ENCODE measurements at places on chromosomes 5 and 9. TPM values are rescaled to one million over a fixed set of nuclear protein-coding genes. Genes with fewer than 3 reads are reported as not detected.

- H3K4me1 ChIP-seq = no peaks in the 10 kb centered on the region
- H3K36me3 ChIP-seq = no peaks in the 10 kb centered on the region
- no peaks in the 10 kb centered on the region for H3K27me3 ChIP-seq
Observed at GRCh38 chr5:141465351-141465750, 10.4 kb upstream of the PCDHGC3 start.

DNA sequence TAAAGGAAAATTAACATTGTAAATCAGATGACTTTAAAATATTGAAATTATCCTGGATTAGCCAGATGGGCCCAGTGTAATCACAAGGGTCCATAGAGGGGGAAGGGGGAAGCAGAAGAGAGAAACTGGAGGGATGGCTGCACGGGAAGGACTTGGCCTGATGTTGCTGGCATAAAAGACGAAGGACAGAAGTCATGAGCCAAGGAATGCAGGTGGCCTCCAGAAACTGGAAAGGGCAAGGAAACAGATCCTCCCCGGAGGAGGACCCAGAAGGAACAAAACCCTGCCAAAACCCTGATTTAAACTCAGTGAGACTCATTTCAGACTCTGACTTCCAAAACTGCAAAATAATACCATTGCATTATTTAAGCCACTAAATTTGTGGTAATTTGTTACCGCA, 100.2 kb downstream of the ADAMTS2 start:
- H3K27me3 ChIP-seq = no peaks in the 10 kb centered on the region
- no peak for DNase-seq
- peak overlapping the region; percentile 18 for H3K4me3 ChIP-seq
- H3K27ac ChIP-seq = no peak overlapping the region

SLC23A1 gene
- total RNA-seq = 0.38 TPM

- no peak overlapping the region for H3K27ac ChIP-seq
- H3K36me3 ChIP-seq = no peaks in the 10 kb centered on the region
- H3K4me1 ChIP-seq = peaks cover 14% of the 10 kb centered on the region
- H3K4me3 ChIP-seq = peak overlapping the region; percentile 42
- no peak for DNase-seq
Observed at GRCh38 chr5:107296572-107296971, 374.2 kb downstream of the EFNA5 start.

DNA sequence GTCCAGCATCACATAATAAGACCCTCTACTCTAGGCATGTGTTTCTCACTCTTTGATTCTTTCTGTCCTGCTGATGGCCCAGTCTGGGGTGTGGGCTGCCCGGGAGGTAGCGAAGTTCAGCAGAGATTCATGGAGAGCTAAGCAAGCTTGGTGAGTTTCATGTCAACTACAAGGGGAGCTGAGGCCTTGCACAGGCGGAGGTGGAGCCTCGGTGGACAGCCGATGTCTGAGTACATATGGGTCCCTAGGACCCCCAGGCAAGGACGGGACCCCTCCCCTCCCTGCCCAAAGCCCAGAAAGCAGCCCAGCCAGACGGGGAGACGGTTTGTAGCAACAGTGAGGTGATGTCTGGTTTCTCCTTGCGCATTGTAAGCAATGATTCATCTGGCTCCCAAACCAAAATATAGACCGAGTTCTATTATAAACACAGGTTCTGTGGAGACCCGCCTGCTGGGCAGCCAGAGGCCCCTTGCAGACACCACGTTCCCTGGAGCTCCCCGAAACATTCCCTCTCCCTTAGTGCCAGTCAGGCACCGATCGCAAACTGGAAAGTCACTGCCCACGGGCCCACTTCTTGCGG, 45.5 kb downstream of the COL27A1 start:
- no peaks in the 10 kb centered on the region for H3K4me1 ChIP-seq

- no peak overlapping the region for H3K27ac ChIP-seq
- H3K4me1 ChIP-seq = peaks cover 7% of the 10 kb centered on the region
- peak; percentile 93 for DNase-seq
Observed at GRCh38 chr9:129596541-129597331, 24.2 kb downstream of the C9orf50 start.

AKNA gene
- 10.9 TPM for total RNA-seq

DNA sequence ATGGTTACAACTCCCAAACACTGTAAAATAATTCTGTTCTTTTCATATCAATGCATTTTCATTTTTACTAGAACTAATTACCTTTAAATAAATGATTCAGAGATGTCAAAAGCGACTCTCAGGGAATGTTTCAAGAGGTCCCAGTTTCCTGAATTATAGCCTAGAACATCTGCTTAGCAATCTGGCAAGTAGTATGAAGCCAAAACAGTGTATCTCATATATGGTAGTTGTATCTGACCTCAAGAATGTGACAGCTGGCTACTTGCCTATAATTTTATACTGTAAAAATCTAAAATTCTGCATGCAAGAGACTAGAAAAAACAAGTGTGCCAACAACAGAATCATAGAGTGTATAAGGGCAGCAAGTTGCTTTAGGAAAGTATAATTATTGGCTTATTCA, 187.7 kb upstream of the POU5F2 start:
- no peak overlapping the region for H3K27ac ChIP-seq
- H3K36me3 ChIP-seq = no peaks in the 10 kb centered on the region
- no peak for DNase-seq
- H3K27me3 ChIP-seq = no peaks in the 10 kb centered on the region
- H3K4me1 ChIP-seq = no peaks in the 10 kb centered on the region
- no peak overlapping the region for H3K4me3 ChIP-seq

DNA sequence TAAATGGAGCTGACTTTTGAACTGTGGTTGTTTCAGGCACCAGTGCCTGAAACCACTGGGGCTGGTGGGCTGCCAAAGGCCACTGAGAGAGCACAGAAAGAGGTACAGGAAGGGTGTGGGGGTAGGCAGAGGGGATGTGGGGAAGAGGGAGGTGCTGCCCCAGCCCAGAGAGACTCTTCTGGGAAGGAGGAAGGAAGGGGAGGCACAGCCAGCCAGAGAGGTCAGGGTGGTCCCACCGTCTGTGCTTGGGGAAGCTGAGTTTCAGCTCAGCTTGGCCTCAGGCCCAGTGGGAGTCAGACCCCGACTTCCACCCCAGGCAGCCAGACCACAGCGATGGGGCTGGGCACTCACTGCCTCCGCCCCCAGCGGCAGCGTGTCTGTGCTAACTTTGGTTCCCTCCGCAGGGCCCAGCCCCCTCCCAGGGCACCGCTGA, 8.6 kb upstream of the PHYKPL start:
- no peak overlapping the region for H3K4me3 ChIP-seq
- DNase-seq = no peak
- H3K36me3 ChIP-seq = no peaks in the 10 kb centered on the region
- no peak overlapping the region for H3K27ac ChIP-seq
- no peaks in the 10 kb centered on the region for H3K4me1 ChIP-seq

KCNIP1 gene
- not detected for total RNA-seq

ORM1 gene
- 1.4 TPM for total RNA-seq

- H3K36me3 ChIP-seq = no peaks in the 10 kb centered on the region
- no peaks in the 10 kb centered on the region for H3K27me3 ChIP-seq
- H3K4me3 ChIP-seq = no peak overlapping the region
- no peak for DNase-seq
- no peak overlapping the region for H3K27ac ChIP-seq
Observed at GRCh38 chr5:73515232-73515631, 17.0 kb downstream of the BTF3 start.

DNA sequence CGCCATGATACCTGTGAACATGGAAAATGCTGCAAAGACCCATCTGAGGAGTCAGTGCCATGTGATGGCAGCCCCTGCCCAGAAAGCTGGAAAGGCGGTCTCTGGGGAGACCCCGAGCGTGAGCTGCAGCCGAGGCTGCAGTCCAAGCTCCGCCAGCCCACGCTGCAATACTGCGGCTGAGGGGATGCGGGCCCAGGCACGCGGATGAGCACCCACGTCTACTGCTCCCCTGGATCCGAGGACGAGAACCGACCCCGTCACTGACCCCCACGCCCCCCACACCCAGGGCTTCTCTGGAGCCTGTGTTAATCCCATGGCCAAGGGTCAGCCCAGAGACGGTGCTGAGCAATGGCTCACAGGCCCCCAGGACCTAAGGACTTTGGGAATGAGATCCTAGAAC, 32.4 kb downstream of the SLC12A7 start:
- H3K36me3 ChIP-seq = no peaks in the 10 kb centered on the region
- H3K4me1 ChIP-seq = no peaks in the 10 kb centered on the region
- no peaks in the 10 kb centered on the region for H3K27me3 ChIP-seq
- no peak for DNase-seq
- no peak overlapping the region for H3K4me3 ChIP-seq

KIF12 gene
- 17.4 TPM for total RNA-seq

SPINK13 gene
- not detected for total RNA-seq

DNA sequence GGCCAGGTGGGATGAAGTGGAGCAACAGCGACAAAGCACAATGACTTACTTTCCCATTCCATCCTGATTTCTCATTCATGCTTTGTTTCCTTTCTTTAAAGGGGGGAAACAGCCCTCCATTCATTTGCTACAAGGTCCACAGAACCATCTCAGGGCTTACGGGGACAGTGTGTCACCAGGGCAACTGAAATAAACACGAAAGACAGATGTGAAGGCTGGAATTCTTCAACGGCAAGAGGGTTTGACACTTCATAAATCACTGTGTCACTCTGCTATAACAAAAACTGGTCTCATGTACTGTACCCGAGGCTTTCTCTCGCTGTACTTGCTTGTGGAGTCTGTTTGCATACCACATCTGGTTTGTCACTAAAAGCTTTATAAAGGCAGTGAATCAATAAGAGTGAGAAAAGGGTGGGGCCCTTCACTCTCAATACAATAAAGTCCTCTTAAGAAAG, 150.8 kb downstream of the EFNA5 start:
- peaks cover 2% of the 10 kb centered on the region for H3K4me1 ChIP-seq
- peak overlapping the region; percentile 39 for H3K27ac ChIP-seq
- H3K4me3 ChIP-seq = no peak overlapping the region
- H3K27me3 ChIP-seq = no peaks in the 10 kb centered on the region
- H3K36me3 ChIP-seq = peaks cover 6% of the 10 kb centered on the region

DNA sequence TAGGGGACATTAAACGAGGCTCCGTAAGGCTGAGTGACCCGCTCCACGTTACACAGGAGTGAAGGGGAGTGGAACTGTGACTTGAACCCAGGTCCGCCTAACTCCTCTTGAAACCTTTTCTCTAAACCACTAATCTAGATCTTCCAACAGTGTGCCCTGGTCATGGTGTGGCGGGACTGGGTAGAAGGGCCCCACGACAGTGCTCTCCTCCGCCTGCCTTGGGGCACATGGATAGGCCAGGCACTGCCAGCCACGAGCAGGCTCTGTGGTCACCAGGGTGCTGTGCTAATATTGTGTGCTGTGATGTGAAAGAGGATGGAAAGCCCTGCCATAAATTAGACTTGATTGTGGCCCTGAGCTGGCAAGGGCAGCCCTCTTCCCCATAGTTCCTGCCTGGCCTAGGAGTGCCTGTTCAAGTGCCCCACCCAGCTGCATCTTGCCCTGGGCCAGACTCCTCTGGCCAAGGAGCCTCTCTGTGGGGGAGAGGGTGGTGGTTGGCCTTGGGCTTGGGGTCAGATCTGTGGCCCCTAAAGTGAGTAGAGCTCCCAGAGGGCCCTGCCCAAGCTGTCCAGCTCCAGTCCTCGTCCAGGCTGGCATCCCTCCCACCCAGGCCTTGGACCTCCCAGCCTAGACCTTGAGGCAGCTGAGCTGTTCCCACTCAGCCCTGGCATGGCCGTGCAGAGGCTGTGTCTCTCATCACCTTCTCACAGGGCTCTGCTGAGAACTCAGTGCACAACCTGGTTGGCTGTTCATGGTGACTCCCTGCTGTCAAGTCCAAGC, 67.8 kb upstream of the TBC1D2 start:
- DNase-seq = peak; percentile 32
- no peak overlapping the region for H3K27ac ChIP-seq
- no peaks in the 10 kb centered on the region for H3K4me1 ChIP-seq
- no peaks in the 10 kb centered on the region for H3K36me3 ChIP-seq
- no peaks in the 10 kb centered on the region for H3K27me3 ChIP-seq

DNA sequence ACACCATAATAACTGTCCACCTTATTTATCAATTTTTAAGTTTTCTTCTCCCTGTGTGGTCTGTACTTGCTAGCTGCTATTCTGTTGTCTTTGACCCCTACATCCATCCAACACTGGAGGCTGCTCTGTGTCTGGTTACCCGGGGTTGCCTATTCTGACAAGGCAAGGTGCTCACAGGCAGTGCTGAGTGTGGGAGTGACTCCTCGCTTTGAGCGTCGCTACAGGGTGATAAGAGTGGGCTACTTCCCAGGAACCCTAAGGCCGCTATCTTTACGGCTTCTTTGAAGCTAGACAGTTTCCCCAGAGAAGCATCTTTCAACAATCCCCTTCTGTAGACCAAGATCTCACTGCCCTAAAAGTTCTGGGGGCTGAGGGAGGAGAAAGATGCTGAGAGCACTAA, 35.3 kb downstream of the NSUN2 start:
- H3K27me3 ChIP-seq = no peaks in the 10 kb centered on the region
- DNase-seq = peak; percentile 40
- no peak overlapping the region for H3K27ac ChIP-seq
- peaks cover 58% of the 10 kb centered on the region for H3K36me3 ChIP-seq
- no peak overlapping the region for H3K4me3 ChIP-seq

GRCh38 chr5:168282120-168282519, 9.3 kb upstream of the WWC1 start:
- DNase-seq = peak; percentile 69
- no peak overlapping the region for H3K4me3 ChIP-seq
- peaks cover 8% of the 10 kb centered on the region for H3K27me3 ChIP-seq
- H3K27ac ChIP-seq = no peak overlapping the region

DNA sequence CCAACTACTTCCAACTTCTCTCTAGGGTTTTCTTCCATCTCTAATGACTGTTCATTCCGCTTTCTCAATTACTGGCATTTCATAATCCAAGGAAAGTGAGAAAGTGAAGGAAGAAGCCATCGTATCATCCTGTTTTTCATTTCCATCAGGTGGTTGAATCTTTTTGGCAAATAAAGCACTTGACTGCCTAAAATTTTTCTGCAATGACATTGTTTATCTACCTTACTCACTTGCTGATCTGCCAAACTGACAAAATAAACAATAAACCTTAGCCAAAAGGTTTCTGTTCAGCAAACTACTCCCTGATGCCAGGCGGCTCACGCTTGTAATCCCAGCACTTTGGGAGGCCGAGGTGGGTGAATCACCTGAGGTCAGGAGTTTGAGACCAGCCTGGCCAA, 18.4 kb downstream of the FNBP1 start:
- DNase-seq = no peak
- H3K36me3 ChIP-seq = peaks cover 8% of the 10 kb centered on the region
- no peak overlapping the region for H3K27ac ChIP-seq
- H3K27me3 ChIP-seq = no peaks in the 10 kb centered on the region
- H3K4me3 ChIP-seq = no peak overlapping the region
- no peaks in the 10 kb centered on the region for H3K4me1 ChIP-seq

- H3K4me1 ChIP-seq = no peaks in the 10 kb centered on the region
- no peaks in the 10 kb centered on the region for H3K36me3 ChIP-seq
- no peak for DNase-seq
- H3K27me3 ChIP-seq = peaks cover 6% of the 10 kb centered on the region
Observed at GRCh38 chr9:124146031-124146561, 111.7 kb upstream of the NEK6 start.

IL9 gene
- not detected for total RNA-seq

DNA sequence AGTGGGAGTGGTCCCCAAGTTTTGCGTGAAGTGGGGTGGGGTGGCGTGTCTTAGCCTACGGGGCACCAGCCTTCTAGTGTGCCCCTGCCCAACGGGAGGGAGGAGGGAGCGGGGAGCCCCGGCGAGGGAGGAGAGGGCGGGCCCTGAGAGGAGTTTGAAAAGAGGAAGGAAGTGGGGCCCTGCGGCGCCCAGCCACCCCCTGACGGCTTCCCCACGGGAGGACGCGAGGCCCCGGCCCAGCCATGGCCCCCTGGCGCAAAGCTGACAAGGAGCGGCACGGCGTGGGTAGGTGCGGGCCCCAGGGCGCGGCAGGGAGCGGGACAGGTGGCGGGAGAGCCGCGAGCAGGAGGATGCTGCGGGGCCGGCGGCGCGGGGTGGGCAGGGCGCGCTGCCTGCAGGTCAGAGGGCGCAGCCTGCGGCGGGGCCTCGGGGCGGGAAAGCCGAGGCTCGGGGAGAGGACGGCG, at the start of gene DOCK2:
DOCK2 (plus strand) TSS at position 191 of the 464 bp plus-strand sequence; CDS start at position 243, 52 bp downstream.
- H3K4me3 ChIP-seq = peak within 1 kb of the TSS; percentile 30
- no peak within 1 kb of the TSS for H3K27ac ChIP-seq
- H3K4me1 ChIP-seq = no peaks in the 10 kb centered on the region
- peak; percentile 67 for DNase-seq
